ENCODE measurements at places on chromosomes 13 and 19. TPM values are rescaled to one million over a fixed set of nuclear protein-coding genes. Genes with fewer than 3 reads are reported as not detected.

Gene ZNF146
- 155 TPM for polyA plus RNA-seq

DNA sequence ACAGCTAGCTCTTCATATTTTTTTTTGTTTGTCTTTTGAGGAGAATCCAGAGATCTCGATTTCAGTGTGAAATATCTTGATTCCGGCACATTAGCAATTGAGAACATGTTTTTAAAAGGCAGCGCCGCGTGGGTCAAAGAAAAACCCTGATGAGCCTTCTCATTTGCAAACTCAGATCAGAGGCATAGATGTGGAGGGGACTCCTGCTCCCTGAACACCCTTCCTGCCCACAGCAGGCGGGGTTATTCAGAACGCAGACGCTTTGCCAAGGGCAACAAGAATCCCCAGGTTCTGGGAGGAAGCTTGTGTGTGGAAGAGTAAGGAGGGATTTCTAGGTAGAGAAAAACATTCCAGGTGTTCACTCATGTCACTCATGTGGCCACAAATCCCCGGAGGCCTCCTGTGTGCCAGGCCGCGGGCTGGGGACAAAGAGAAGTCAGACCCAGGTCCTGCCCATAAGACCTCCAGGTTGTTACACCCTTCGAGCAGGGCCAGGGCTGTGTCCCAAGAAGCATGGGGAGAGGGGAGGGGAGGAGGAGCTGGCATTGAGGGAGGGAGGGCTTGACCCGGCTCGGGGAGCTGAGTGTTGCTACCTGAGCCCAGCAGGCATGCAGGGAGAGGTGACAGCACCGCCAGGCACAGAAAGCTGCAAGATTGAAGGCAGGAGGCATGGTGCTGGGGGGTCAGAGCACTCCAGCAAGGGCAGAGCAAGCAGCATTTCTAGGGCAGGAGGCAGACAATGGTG lies 15.9 kb upstream of the IGLON5 start:
- DNase-seq: no peak

Gene TEX101
- not detected for polyA plus RNA-seq

DNA sequence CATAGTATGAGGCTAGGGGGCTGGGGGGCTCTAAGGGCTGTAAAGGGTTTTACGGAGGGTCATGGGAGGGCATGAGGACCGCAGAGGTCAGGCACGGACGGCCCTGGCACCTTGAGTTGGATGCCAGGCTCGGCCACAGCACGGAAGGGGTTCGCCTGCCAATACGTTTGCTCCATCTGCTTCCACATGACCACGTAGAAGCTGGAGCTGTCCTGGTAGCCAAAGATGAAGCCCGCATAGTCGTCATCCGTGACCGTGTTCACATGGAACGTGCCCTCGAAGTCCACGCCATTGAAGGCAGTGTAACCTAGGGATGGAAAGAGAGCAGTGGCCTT lies 6.4 kb downstream of the COMP start:
- DNase-seq: no peak

Gene ZNF20
- polyA plus RNA-seq: 8.4 TPM

- no peak for DNase-seq
Observed at GRCh38 chr13:38718374-38718773, 31.5 kb downstream of the FREM2 start.

Data from left kidney (tissue), 8 donors.